ENCODE measurements at places on chromosomes 16 and 17.

GRCh38 chr17:67260170-67260987, 15.4 kb upstream of the HELZ start:
- no peaks in the 10 kb centered on the region for H3K36me3 ChIP-seq
- no peak for DNase-seq
- peaks cover 32% of the 10 kb centered on the region for H3K4me1 ChIP-seq
- no peak overlapping the region for H3K27ac ChIP-seq
- no peak overlapping the region for H3K4me3 ChIP-seq

- no peak for DNase-seq
- H3K4me3 ChIP-seq, result no peak overlapping the region
- peaks cover 21% of the 10 kb centered on the region for H3K4me1 ChIP-seq
Observed at GRCh38 chr16:24999856-25000461, 15.2 kb downstream of the ARHGAP17 start.

- no peak overlapping the region for H3K27ac ChIP-seq
- no peaks in the 10 kb centered on the region for H3K4me1 ChIP-seq
- peaks cover 3% of the 10 kb centered on the region for H3K27me3 ChIP-seq
- no peaks in the 10 kb centered on the region for H3K36me3 ChIP-seq
Observed at GRCh38 chr17:49076573-49077384, 55.8 kb upstream of the B4GALNT2 start.

DNA sequence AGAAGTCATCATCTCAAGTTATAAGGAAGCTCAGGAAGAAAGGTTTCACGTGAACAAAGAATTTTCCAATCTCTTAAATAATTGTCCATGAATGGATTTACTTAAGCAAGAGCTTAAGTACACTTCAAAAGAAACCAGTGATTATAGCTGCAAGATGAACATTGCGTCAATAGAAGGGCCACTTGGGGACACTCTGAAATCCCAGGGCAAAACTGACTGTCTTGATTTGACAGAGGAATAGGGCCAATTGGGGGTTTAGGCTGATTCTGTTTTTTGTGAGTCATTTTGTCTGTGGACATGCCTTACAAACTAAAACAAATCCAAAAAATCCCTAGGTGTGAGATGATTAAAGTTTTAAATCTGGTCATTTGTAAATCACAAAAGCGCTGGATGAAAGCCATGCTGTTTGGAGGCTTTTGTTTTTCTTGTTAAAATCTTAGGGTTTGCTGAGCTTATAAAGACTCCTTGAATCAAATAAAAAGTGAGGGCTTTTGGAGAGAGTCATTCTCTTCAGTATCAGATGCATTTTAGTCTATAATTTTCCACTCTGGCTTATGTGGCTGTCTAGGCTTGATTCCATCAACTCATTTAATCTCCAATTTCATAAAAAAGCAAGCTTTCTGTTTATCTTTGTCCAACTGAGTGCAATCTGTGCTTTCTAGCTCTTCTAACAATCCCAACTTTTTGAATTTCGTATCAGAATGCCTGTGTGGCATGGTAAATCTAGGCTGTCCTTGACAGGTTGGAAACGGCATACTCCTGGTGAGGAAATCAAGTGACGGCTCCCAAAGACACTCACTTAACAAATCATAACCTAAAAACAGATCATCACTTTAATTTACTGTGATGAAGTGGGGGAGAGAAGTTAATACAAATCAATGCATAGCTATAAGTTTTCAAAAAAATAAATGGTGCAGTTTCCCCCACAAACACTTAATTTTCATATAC, 98.2 kb upstream of the SOX9 start:
- H3K36me3 ChIP-seq, result no peaks in the 10 kb centered on the region
- no peak overlapping the region for H3K27ac ChIP-seq
- H3K4me3 ChIP-seq, result no peak overlapping the region
- H3K4me1 ChIP-seq, result no peaks in the 10 kb centered on the region
- DNase-seq, result no peak
- H3K27me3 ChIP-seq, result no peaks in the 10 kb centered on the region

DNA sequence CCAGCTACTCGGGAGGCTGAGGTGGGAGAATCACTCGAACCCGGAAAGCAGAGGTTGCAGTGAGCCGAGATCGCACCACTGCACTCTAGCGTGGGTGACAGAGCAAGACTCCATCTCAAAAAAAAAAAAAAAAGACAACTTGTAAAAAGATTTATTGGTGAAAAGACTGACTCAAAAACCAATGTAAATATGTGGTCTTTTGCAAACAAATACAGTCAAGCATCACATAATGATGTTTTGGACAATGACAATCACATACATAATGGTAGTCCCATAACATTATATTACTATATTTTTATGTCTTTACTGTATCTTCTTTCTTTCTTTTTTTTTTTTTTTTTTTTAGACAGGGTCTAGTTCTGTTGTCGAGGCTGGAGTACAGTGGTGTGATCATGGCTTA, 8.3 kb downstream of the CRLF3 start:
- no peak overlapping the region for H3K27ac ChIP-seq
- H3K4me1 ChIP-seq, result peaks cover 57% of the 10 kb centered on the region
- no peaks in the 10 kb centered on the region for H3K27me3 ChIP-seq
- no peaks in the 10 kb centered on the region for H3K36me3 ChIP-seq
- DNase-seq, result no peak

All from T-cell (primary cell).